ENCODE measurements at places on chromosomes 4 and X.

- DNase-seq: no peak
Observed at GRCh38 chrX:88604433-88605221, 142.4 kb upstream of the CPXCR1 start.

DNA sequence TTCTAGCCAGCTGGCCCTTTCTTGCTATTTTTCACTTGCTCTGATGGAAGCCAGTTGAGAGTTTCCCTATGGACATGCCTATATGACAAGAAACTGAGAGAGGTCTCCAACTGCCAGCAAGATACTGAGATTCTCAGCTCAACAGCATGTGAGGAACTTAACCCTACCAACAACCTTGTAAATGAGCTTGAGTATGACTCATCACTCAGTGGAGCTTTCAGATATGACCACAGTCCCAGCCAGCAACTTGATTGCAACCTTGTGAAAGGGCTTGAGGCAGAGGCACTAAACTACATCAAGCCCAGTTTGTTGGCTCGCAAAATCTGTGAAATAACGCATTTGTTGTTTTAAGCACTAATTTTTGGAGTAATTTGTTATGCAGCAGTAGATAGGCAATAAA is 175.8 kb downstream of the COMMD8 start:
- peak; percentile 4 for DNase-seq

GRCh38 chr4:91958596-91958995 is 345.2 kb upstream of the GRID2 start:
- peak; percentile 71 for DNase-seq

DNA sequence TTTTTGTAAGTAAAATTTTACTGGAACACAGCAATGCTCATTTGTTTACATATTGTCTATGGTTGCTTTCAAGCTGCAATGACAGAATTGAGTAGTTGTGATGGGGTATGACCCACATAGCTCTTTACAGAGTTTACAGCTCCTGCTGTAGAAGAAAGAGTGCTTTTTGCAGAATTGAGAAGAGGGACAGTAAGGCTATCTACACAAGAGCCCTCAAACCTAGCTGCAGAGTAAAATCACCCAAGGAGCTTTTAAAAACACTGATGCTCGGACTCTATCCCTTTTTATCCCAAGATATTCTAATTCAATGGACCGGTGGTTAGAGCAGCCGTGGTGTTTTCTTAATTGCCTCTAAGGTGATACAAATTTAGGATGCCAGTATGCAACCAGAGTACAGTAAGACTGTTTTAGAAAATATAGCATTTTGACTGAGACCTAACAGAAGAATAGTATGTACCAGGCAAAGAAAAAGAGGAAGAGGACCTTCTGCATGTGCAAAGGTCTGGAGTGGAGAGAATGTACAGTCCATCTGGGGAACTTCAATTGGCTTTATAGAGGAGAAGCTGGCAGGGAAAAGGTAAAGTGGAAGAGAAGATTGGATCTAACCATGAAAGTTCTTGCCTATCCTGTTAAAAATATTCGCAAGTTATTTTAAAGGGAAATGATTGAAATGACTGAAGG is 663.6 kb upstream of the CPEB2 start:
- no peak for DNase-seq

DNA sequence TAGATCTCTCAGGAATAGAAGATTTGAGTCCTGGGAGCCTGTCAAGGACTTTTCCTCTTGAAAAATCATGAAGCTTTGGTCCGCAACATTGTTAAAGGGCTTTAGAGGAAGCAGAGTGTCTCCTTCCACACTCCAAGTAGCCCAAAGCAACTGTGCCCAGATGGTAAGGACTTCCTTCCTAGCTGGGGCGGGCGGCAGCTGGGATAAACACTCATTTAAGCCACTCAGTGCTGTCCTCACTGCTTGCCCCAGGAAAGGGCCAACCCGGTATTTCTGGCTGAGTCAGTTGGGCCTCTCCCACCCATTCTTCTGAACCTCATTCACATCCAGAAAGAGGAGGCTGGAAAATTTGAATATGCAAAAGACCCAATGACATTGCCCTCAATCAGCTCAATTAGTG is 144.3 kb downstream of the CHIC2 start:
- DNase-seq: no peak

GRCh38 chr4:25144870-25145481 is 15.3 kb downstream of the SEPSECS start:
- DNase-seq: no peak

DNA sequence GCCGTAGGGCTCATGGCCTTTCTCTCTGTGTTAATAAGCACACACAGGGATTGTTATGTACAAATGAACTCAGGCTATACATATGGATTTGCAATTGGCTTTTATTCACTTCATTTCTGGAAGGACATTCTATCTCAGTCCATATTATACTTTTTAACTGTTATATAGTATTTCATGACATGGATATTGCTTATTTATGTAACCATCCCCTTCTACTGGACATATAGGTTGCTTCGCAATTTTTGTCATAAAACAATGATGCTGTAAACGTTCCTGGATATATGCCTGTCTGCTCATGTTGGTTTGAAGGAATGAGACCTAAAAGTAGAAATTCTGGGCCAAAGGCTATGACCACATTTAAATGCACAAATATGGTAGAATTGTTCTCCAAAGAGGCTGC is 158.1 kb downstream of the BCOR start:
- DNase-seq: no peak

- no peak for DNase-seq
Observed at GRCh38 chr4:68401231-68401630, 46.0 kb upstream of the TMPRSS11E start.

DNA sequence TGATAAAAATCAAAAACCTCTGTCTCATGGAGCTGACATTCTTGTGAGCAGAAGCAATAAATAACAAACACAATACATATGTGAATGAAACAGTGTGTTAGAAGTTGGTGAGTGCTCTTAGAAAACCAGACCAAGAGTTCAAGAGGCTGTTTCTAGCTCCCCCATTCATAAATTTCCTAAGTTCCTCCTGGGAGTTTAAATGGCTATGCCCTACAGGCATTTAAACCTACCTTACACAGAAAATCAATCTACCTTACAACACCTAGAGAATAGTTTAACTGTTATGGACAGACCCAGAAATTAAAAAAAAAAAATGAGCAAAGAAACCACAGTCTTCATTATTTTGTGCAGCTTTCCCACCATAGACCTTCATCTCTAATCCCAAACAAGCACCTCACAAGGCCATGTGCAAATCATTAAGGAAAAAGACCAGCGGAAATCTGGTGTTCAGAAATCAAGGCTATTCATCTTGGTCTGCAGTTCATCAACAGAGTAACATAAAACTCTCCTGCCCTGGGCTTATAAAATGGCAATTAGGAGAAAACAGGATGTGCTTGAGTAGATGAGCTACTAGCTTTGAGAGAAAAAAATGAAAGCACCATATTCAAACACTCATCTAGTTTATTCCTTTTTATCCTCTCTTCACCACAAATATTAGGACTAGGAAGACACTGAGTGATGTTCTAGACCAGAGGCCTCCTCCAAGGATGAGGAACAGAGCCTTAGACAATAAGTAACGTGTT is 147.2 kb downstream of the SHROOM3 start:
- no peak for DNase-seq

DNA sequence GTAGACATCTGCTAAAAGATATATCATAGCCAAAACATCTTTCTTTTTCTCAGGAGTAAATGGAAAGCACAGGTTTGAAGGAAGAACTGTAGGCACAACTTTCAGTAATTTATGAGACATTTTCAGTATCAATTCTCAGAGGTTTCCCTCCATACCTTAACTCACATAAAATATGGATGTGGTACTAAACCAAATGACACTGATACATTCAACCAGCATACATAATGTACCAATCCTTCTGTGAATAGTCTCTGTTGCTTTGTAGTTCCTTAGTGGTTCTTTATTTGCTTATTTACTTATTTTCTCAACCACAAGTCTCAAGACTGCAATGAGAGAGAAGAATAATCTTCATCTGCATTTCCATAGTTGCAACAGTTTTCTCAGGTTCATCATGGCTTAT is 96.1 kb downstream of the ARHGAP24 start:
- no peak for DNase-seq

DNA sequence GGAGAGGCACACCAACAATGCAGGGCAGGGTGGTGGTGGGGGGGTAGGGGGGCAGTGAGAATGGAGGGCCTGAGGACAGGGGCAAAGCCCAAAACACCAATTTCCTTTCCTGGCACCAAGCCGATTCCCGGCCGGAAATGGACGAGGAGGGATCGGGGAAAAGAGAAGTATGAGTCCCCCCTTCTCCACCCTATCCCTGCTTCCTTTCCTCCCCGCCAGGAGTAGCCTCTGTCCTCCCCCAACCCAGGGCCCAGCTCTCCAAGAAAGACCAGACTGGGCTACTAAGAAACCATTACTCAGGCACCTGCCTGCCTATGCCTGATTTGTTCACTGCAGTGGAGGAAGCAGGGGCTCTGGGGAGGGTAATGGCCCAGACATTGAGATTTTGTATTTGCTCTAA is 402 bp downstream of the CCDC120 start:
- DNase-seq: no peak

DNA sequence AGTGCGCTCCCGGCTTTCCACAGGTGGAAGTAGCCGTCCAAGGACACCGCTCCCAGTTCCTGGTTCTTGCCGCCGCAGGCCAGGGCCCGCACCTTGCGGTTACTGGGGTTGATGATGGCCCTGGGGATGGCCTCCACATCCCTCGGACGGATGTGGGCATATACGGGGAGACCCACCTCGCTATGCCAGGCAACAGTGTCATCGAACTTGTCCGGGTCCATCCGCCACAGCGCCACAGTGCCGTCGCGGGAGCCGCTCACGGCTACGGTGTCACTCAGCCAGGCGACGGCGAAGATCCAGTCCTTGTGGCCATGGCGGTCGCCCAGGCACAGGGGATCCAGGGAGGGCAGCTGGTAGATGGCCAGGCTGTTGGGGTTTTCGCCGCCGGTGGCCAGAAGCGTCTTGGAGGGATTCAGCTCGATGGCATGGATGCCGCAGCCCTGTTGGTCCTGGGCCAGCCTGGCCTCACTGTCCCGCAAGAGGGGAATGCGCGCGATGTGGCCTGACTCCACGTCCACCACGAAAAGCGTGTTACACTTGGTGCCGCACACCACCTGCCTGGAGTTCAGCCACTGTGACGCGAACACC is 795 bp downstream of the DCAF12L1 start:
- no peak for DNase-seq
